ENCODE measurements at places on chromosomes 7 and 10.

DNA sequence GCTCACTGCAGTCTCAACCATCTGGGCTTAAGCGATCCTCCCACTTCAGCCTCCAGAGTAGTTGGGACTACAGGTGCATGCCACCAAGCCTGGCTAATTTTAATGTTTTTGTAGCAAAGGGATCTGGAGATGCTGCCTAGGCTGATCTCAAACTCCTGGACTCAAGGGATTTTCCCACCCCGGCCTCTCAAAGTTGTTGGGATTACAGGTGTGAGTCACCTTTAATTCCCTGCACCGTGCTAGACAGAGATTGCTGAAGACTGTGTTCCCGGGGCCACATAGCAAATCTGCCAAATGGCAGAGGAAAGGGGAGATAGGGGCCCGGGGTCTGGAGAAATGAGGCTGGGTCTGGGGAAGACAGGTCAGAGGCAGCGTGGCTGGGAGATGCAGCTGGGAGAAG is 20.6 kb upstream of the PSMG3 start:
- DNase-seq: no peak

GRCh38 chr10:78642269-78642816 is 426.4 kb upstream of the ZMIZ1 start:
- DNase-seq: no peak

- DNase-seq: no peak
Measured at GRCh38 chr7:67661-68395, 124.5 kb upstream of the FAM20C start.

- no peak for DNase-seq
Measured at GRCh38 chr10:76974017-76974691, 663.5 kb downstream of the KCNMA1 start.

DNA sequence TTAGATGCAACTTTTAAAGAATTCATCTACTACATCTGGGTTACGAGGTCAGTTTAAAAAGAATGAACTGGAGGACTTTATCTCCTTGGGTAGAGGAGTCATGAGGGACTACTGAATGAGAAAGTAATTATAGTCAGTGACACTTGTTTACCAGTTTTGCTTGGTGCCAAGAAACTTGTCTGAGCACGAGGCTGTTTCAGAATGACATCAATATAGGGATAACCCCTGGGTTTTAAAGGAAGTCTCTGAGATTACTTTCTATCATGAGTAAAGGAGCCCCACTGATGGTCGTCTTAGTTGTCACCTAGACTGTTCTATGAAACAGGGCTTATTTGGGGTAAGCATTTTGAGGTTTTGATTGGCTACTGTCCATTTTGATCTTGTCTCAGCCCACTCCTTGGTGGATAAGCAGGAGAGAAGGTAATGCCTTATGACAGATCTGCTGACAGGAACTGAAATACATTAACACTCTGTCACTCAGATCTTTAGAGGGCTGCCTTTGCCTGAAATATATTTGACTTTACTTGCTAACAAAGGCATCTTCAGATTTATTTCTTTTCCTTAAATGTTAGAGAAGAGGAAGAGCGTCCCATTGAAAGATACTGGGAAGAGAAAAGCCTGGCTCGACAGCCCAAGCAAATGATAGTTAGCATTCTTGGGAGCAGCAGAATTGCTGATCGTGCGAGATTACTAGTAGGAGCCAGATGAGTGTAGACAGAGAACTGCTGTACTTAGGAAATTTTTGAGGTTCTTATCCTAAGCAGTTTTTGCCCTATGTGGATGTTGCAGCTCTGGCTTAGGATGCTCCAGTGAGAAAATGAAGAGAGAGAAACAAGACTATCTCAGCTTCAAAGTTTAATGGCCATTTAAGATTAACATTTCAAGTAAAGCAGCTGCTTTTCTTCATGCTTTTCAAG is 299.2 kb upstream of the LRGUK start:
- DNase-seq: no peak
